ENCODE measurements at places on chromosomes 16 and 17.

DNA sequence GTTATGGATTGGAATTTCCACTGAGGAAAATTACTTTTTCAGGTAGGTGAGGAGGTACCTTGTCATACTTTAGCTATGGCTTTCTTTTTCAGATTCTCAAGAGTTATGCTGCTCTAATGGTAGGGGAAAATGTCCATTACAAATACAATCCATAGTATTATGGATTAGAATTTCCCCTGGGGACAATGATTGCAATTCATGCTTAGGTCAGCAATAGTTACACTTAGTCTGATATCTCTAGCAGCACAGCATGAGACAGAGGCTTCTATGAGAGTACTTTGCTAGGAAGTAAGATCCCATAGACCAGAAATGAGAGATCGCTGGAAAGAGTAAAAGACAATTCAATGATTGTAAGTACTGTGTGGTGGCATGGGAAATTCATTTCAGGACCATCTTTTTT is 949.5 kb upstream of the CDH8 start:
- DNase-seq = no peak

DNA sequence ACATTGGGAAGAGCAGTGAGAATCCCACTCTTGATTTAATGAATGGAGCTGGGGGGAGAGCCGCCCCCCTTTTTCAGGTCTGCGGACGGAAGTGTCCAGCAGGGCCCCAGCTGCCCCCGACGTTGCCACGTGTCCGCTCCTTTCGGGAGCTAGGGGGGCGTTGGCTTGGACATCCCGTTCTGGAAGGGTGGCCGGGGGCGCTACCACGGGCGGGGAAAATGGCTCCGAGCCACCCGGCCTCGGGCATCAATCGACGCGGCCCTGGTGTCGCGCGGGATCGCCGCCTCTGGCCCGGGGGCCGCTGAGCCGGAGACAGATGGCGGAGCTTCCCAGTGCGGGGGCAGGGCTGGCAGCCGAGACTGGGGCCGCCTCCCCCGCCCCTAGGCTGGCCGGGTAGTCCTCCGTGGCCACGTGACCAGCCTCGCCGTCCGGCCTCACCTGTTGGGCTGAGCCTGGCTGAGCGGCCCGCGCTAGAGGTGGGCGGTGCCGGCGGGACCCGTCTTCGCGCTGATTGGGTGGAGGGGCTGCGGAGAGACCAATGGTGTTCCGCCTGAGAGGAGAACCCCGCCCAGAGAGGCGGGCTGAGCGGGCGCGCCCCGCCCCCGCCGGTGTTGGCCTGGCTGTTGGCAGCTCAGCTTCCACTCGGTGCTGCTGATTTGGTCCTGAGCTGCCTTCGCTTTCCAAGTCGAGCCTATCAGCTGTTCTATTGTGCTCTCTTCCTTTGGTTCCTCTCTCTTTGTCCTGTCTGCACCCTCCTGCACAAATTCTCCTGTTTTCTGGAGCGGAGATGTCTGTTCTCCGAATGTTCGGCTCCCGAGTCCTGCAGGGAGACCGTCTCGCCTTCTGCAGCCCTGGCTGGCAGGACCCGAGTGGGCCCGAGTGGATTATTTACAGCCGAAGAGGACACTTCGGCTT is 8.3 kb downstream of the HS3ST3B1 start:
- peak; percentile 85 for DNase-seq

DNA sequence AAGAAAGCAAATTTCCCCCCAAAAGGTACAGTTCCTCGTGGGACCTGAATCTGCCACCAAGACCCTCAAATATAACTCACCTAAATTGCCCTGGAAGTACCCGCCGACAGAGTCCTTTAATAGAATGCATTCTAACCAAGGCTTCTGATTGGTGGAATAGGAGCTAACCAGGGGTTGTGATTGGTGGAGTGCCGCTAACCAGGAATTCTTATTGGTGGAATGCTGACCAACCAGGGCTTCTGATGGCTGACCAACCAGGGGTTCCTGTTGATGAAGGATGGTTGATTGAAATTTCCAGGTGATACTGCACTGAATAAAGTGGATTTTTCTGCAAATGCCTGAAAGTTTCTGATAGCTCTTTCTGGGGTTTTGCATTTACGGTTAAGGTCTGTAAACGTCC is 6.5 kb downstream of the TFAP4 start:
- DNase-seq = no peak

DNA sequence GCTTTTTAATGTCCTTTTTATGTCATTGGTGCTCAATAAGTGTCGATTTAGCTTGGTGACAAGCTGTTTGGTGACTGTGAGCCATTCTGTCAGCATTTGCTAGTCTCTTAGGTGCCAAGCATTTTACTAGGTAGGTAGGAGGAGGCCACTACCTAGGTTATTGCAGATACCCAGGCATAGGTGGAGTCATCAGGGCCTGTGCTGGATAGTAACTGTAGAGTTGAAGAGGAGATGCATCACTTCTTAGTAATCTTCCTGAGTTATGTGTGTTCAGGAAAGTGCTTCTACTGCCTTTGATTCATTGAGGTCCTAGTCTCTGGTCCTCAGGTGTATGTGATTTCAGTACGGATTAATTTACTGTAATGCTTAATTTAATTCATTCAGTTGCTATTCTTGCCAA is 17.7 kb downstream of the USP10 start:
- DNase-seq = no peak

GRCh38 chr17:3796110-3796821 is 4.7 kb downstream of the ITGAE start:
- DNase-seq = peak; percentile 66

GRCh38 chr17:17420561-17421269 is 56.1 kb upstream of the MED9 start:
- no peak for DNase-seq
